Stimulated activated CD4-positive, alpha-beta T cell treated with anti-CD3 and anti-CD28 coated beads, Interleukin-1b, Interleukin-23, amount 100 ng/mL, for 1 hour (primary cell): ENCODE measurements at places on chromosomes 4 and X.

DNA sequence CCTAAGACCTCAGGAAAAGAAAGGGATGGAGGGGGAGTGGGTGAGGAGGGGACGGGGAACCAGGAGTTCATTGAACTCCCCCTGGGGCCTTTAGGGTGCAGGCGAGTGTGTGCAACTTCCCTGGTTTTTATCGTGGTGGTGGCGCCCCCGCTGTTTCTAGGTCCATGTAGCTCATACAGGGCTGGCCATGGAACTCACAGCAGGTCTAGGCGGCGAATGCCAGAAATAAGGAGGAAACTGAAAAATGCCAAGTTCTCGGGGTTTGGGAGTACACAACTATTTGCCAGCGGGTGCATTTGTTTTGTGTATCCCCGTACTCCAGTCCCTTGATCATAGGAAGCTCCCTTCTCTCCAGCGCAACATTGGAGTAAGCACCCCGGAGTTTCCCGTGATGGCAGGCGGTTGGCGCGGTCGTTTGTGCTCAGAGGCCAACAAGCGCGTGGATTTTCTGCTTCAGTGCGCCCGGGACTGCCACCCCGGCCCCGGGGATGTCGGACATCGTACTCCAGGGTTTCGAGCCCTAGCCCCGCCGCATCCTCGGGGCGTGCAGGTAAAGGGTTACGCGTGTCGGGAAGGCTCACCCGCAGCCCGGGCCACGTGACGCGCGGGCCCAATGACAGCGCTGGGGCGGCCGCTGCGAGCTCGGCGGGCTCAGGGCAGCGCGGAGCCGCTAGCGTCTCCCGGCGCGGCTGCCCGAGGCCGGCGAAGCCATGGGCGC lies 208.9 kb downstream of the NWD2 start:
- no peak for DNase-seq

- no peak for DNase-seq
Measured at GRCh38 chr4:53573696-53574095, 17.6 kb downstream of the LNX1 start.

- no peak for DNase-seq
Measured at GRCh38 chr4:87880106-87880505, 47.3 kb downstream of the MEPE start.

- no peak for DNase-seq
Measured at GRCh38 chr4:147163311-147163710, 217.6 kb upstream of the TTC29 start.

GRCh38 chr4:141346144-141346543 lies 125.4 kb downstream of the ZNF330 start:
- DNase-seq: no peak

GRCh38 chr4:128958194-128958593 lies 135.1 kb downstream of the SCLT1 start:
- DNase-seq: no peak

- DNase-seq: no peak
Measured at GRCh38 chr4:22237155-22237751, 278.6 kb downstream of the ADGRA3 start.

DNA sequence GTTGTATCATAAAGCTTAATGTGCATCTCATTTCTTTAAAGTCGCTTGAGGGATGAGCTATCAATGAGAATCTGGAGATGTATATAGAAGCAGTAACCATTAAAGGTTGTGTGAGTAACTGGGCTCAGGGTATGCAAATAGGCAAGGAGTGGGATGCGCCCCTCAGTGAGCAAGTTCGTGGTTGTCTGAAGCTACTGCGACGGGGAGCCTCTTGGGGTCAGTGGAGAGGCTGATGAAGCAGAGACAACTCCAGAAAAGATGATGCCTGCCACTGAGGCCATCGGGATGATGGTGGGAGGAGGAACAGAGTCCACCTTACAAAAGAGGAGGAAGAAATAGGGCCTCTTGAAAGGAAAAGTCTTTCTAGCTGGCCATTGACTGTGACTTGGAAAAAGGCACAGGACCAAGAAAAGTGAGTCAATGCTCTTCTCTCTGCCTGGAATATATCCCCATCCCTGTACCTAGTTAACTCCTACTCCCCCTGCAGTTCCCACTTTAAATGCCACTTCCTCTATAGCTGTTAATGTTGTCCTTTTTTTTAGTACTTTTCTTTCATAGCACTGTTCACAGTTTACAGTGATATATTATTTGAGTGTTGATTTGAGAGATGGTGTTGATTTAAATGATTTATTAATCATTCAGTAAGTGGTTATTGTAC lies 51.4 kb upstream of the LSM6 start:
- no peak for DNase-seq

DNA sequence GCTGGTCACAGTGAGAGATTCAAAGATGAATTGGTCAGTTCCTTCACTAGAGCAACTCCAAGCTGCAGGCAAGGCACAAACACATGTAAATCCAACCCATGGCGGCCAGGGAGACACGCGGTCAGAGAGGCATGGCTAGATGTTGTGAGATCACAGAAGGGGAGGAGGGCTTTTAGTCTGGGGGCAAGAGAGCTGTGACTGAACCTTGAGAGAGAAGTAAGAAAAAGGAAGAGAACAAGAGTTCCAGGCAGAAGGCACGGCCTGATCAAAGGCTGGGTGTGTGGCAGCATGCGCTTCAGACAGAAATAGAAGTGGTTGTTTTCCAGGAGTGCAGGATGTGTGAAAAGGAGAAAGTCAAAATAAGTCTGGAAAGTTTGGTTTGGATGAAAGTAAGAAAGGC lies 15.9 kb downstream of the CCDC149 start:
- DNase-seq: no peak

GRCh38 chr4:3870567-3870962 lies 104.4 kb downstream of the ADRA2C start:
- no peak for DNase-seq

DNA sequence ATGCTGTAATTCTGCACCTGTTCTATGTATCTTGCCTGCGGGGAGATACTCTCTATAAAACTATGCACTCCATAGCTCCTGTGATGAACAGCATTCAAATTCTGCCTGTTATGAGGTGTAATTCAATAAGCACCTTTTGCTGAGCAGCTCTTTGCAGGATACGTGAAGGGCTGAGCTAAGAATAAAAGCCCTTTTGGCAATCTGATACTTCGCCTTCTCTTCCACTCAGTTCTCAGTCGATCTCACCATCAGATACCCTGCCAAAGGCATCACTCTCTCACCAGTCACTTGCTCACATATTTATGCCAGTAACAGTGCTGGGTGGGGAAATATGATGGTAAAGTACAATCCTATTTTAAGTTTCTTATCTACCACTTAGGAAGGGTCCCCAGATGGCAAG lies 67.2 kb downstream of the RPS3A start:
- DNase-seq: no peak

DNA sequence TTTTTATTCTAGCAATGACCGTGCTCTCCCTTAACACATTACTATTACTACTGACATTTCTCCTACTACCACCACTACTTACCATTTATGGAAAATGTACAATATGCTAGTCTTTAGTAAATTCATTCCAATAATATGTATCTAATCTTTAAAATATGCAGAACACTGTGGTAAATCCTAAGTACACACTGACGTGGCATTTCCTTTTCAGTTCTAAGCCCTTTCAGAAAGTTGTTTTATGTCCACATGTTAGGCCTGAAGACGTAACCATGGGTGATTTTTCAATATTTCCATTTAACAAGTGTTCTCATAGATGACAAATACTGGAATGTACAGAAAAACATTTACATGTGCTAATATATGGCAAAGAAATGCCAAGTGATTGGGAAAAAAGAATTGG lies 268.6 kb upstream of the SLIT2 start:
- no peak for DNase-seq

DNA sequence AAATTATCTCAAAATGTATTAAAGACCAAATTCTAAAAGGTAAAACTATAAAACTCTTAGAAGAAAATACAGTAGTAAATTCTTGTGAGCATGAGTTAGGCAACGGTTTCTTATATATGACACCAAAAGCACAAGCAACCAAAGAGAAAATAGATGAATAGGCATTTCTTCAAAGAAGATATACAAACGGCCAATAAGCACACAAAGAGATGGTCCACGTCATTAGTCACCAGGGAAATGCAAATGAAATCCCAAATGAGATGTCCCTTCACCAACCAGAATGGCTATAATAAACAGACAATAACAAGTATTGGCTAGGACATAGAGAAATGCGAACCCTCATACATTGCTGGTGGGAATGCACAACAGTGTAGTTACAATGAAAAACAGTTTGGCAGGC lies 44.6 kb downstream of the RAB33A start:
- DNase-seq: no peak

- DNase-seq: peak; percentile 99
Measured at GRCh38 chr4:7067452-7068278, at the start of gene GRPEL1. TSS of gene GRPEL1 (minus strand) at chr4:7068064. CDS start at chr4:7068032, 32 bp downstream.

GRCh38 chr4:82744284-82744968 lies 54.2 kb downstream of the SCD5 start:
- no peak for DNase-seq

DNA sequence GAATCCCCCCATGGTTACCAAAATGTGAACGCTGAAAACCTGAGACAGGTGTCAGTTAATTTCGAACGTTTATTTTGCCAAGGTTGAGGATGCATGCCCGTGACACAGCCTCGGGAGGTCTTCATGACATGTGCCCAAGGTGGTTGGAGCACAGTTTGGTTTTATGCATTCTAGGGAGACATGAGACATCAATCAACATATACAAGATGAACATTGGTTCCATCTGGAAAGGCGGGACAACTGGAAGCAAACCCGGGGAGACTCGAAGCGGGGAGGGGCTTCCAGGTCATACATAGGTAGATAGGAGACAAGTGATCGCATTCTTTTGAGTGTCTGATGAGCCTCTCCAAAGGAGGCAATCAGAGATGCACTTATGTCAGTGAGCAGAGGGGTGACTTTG lies 11.0 kb upstream of the SH3BP2 start:
- DNase-seq: no peak

GRCh38 chr4:146401274-146401673 lies 120.5 kb downstream of the SLC10A7 start:
- no peak for DNase-seq

GRCh38 chrX:6906608-6907007 lies 240.9 kb upstream of the STS start:
- DNase-seq: no peak

- no peak for DNase-seq
Measured at GRCh38 chr4:93469560-93469959, 359.0 kb upstream of the ATOH1 start.

GRCh38 chrX:24487571-24487970 lies 22.5 kb downstream of the PDK3 start:
- no peak for DNase-seq

- no peak for DNase-seq
Measured at GRCh38 chr4:40173470-40173875, 23.4 kb upstream of the RHOH start.

DNA sequence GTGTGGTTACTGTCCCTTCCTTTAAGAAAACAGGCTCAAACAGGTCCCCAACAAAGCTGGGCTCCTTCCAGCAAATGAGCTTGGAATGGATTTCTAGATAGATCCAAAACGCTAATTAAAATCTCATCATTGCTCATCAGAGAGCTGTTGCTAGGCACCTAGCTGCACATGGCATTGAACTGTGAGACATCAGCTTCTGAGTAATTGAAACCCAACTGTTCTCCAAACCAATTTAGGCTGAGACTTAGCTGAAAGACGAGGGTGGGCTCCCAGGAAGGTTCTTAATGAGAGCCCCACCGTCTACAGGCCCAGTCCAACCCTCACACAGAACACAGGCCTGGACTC lies 59.1 kb downstream of the FAM184B start:
- no peak for DNase-seq

- DNase-seq: no peak
Measured at GRCh38 chr4:138670681-138671080, 344.9 kb upstream of the NOCT start.

- DNase-seq: no peak
Measured at GRCh38 chr4:53616219-53616618, 24.9 kb upstream of the LNX1 start.

- no peak for DNase-seq
Measured at GRCh38 chr4:106670976-106671375, 302.4 kb upstream of the GIMD1 start.

DNA sequence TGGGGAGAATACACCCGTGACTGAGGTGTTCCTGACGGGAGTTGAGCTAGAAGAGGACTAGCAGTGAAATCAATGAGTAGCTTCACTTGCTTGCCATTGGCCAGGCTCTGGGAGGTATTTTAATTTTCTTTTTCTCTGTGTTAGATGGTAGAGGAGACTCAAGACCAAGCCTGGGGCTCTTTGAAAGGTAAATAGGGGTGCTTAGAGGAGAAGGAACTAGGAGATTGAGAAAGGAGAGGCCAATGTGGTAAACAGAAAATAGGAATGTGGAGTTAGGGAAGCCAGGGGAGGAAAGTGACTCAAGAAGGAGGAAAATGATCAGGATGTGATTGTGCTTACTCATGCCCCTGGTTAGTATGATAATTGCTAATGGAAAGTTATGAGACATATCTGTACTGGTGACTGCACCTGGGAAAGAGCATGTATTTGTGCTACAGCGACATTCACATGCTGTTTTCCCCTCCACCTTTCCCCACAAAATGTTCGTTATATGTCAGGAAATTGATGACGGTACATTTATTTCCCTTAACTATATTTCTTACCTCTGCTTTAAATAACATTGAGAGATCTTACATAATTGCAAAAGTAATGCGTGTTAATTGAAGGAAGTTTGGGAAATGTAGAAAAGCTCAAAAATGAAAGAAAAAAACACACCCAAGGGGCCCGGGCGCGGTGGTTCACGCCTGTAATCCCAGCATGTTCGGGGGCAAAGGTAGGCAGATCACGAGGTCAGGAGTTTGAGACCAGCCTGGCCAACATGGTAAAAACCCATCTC lies 16.9 kb upstream of the LRBA start:
- no peak for DNase-seq

DNA sequence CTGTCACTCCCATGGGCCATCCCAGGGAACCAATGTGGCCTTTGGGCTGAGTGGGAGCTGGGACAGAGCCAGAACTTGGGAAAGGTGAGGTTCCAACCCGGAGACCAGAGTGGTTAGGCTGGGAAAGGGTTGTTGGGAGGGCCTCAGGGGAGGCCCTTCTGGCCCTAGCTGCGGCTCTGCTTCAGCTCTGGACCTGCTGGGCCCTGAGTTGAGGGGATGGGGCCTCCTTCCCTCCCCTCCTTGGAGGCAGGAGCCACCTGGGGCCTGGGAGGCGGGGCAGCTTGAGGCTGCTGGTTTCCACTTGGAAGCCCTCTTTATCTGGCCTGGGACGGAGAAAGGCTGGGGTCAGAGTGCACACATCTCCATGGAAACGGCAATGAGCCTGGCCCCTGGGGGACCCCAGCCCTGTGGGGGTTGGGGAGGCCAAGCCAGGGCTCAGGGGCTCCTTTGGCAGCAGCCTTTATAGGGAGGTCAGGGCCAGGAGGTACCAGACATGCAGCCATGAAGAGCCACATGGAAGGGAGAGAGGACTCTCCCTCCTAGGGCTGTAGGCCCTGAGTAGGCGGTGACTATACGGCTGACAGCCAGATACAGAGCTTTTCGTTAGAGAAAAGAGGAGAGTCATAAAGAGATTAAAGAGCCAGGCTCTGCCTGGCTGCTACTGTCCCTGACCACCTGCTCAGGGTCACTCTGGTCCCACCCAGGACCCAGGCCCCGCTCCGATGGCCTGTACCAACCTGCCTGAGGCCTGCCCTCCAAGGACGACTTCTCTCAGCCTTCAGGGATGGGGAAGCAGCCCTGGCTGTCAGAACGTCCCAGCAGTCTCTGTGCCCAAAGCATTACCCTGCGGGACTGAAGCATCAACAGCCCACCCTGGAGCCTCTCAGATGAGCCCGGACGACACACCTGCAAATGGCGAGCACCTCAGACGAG lies 6.9 kb upstream of the NSD2 start:
- DNase-seq: no peak

GRCh38 chr4:102392033-102392744 lies 46.9 kb upstream of the SLC39A8 start:
- no peak for DNase-seq
